Large intestine (tissue), 12 donors: ENCODE measurements at places on chromosomes 7 and 10.

- DNase-seq = no peak
Measured at GRCh38 chr10:74778436-74779094, 47.8 kb upstream of the KAT6B start.

- no peak for DNase-seq
Measured at GRCh38 chr7:77349141-77349540, 67.0 kb downstream of the GSAP start.

- no peak for DNase-seq
Measured at GRCh38 chr10:21969326-21970287, 33.9 kb downstream of the DNAJC1 start.

GRCh38 chr7:158077151-158077840 lies 510.3 kb downstream of the PTPRN2 start:
- no peak for DNase-seq

- no peak for DNase-seq
Measured at GRCh38 chr10:80057171-80057570, 21.3 kb upstream of the TMEM254 start.

DNA sequence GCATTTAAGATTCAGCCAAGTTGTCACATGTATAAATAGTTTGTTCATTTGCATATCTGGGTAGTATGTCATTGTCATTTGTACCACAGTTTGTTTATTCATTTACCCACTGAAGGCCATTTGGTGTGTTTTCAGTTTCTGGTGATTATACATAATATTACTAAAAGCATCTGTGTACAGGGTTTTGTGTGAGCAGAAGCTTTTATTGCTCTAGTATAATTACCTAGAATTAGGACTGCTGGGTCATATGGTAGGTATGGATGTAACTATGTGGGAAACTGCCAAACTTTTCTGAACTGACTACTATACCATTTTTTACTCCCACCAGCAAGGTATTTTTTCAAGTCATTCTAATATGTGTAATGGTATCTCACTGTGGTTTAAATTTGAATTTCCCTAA lies 584.0 kb upstream of the GHITM start:
- no peak for DNase-seq

DNA sequence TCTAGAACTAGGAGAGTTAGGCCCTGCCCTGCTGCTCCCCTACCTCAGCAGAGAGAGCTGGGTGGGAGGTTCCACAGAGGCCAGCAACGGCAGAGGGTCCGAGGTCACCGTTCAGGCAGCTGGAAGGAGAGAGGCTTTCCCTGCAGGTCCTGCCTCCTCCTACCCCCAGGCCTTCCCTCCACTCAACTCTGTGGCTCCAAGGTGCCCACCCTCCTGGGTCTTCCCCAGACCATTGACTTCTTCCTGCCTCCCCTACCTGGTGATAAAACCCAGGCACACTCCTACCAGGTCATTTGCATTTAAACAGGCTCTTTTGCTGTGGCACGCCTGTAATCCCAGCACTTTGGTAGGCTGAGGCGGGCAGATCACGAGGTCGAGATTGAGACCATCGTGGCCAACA lies 515.3 kb upstream of the FOXK1 start:
- no peak for DNase-seq

DNA sequence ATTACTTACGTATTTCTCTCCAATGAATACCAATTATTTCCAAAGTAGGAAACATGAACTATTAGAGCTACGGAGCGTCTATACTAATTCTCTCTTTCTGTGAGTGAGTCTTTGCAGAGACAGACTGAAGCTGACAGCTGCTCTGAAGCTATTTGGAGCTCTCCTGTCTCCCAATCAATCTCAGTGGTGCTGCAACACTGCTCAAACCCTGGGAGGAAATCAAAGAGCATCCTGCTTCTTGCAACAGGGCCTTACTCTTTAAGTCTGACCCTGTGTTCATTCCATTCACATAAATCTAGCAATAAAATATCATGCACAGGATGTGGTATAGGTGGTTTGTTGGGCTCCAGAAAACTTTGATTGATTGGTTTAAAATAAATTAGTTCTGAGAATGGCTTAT lies 685.7 kb upstream of the IGFBP3 start:
- no peak for DNase-seq

DNA sequence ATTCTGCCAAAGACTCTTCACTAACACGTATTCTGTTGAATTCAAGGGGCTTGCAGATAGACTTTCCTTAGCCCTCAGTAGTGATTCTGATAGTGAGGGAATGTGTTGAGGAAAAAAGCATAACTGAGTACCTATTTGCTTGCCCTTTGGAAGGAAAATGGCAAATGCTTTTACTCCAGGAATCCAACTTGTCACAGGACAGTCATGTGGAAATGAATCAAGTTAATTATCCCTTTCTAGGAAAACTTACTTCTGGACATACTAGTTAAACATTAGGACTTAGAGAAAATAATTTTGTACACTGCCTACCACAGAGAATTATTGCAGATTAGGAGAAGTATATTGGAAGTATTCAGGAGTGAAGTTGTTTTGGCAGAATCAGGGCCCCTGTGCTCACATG lies 148.9 kb upstream of the SLC13A1 start:
- DNase-seq = peak; percentile 74

GRCh38 chr10:30878920-30879319 lies 152.7 kb downstream of the ZNF438 start:
- DNase-seq = no peak

DNA sequence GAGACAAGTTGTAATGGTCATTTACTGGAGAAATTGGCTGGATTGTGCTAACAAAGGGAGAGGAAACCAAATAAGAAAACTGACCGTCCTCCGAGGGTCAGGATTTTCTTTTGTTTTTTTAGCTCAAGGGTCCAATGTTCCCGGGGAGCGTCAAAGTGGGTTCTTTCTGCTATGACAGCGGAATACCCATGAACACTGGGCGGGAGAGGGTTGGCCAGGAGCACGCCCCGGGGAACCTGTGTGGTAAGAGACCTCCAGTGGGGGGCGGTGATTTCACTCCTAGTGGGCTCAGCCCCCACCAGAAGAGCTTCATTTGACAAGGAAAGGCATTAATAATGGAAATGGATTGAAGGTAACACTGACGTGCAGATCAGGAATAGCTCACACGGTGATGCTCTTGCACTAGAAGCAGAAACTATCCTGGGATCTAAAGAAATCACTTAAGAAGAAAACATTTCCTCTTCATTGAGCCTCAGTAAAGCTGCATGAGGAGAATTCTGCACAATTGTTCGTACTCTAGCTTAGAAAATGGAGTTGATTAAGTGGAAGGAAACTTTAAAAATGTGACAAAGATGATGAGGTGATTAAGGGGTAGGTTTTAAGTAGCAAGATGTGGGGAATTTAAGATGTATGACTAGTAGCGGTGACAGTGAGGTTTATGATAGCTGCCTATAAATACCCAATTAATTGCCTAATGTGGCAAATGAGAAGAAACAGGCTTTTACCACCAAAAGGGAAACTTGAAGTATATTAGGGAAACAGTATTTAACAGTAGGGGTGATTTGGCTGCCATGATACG lies 627.2 kb downstream of the SUGCT start:
- no peak for DNase-seq

DNA sequence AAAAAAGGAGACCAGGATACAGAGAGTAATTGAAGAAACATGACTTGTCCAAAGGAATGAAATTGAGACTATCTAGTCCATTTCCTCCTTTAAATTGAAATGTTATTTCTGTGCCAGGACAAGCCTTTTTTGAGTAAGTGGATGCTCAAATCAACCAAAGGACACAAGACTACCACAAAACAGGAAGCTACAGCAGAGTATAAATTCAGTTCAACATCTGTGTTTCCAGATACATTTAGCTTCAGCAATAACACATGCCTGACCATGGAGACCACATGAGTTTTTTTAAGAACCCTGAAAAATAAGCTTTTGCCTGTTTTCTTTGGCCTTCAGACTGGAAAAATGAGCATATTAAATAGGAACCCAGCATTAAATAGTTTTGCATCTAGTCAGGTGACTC lies 707.5 kb downstream of the ZWINT start:
- DNase-seq = no peak

GRCh38 chr10:131162866-131163843 lies 148.4 kb downstream of the TCERG1L start:
- no peak for DNase-seq

- DNase-seq = no peak
Measured at GRCh38 chr7:134707663-134708378, 61.2 kb downstream of the BPGM start.
